ENCODE measurements at places on chromosomes 7 and 10.

DNA sequence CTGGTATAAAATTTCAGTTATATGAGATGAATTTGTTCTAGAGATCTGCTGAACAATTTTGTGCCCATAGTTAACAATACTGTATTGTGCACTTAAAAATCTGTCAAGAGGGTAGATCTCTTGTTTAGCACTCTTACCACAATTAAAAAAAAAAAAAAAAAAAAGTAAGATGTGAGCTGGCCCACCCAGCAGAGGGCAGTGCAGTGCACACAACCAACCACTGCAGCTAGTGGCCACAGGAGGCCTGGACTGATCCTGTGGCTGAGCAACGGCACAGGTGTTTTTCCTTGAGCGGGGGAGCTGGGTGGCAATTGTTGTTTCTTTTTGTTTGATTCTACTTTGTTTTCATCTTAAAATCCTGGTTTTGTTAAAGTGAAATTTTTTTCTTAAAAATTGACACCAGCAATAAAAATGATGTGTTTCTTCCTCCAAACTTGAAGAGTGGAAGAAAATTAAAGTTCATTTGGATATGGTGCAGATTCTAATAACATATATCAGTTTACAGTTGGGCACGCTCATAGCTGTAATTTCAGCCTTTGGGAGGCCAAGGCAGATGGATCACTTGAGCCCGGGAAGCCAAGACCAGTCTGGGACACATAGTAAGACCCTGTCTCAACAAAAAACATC lies 171.1 kb upstream of the TBX20 start:
- no peak for DNase-seq

DNA sequence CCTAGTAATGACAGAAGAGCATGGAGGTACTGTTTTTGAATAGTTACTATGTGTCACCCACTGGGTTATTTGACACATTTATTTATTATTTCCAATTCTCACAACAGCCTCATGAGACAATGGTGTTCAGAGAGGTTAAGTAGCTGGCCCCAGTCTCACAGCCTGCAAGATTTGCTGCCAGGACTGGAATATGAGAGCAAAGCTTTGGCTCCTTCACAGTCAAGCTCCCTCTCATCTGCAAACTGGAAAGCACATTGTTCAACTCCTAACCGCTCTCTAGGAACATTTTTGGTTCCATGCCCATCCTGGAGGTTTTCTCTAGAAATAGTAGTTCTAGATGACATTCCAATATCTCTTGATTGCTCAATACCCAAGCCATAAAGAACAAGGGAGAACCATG lies 75.5 kb upstream of the CXCL12 start:
- no peak for DNase-seq

DNA sequence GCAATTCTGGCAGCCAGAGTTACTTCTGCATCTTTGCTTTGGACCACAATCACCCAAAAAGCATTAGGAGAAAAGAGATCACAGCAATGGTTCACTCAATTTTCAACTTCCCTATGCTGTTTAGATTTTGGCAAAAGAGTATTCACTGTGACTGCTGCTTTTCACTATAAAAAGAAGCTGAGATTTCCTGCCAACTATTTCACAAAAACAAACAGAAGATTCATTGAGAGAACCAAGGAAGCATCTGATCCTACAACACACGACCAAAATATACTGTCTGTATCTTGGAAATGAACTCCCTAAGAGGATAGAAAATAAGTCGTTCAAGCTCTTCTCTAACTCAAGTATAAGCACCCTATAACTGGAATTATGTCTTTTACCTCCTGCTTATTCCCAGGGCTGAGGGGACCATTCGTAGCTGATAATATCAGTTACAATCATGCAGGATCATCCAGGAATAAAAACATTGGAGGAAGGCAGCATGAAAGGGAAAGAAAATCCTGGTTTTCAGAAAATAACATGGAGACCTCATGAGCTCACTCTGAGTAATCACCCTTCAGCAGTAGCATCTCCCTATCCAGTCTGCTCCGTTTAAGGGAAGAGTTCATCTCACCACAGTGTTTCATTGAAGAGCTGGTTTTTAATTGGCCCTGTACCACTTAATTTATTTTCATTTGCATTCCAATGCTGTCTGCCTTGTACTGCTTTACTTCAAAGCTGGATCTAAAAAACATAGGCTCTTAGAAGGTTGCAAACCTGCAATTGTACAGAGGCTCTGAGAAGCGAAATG lies 256.2 kb downstream of the PAXIP1 start:
- DNase-seq, result no peak

- DNase-seq, result peak; percentile 98
Observed at GRCh38 chr10:73965890-73966768, 31.8 kb upstream of the VCL start.

DNA sequence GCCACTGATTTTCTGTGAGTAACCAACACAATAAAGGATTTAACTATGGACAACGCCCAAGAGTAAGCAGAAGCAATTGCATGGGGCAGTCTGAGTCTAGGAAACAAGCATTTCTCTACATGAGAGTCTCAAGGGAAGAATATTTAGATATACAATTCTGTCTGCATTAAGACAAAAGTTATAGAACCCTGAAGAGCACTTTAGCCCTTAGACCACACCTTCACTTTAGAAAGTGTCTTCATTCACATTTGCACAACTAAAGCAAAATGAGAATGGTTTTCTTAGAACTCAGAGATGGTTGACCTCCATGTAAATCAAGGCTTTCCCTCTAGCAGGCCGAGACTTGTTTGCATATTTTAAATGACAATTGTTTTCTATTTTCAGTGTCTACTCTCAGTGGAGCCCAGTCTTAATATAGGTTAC lies 25.5 kb upstream of the TRIM24 start:
- no peak for DNase-seq

GRCh38 chr7:156651474-156651873 lies 10.9 kb downstream of the RNF32 start:
- peak; percentile 9 for DNase-seq

GRCh38 chr10:91683975-91684374 lies 51.1 kb upstream of the PPP1R3C start:
- DNase-seq, result peak; percentile 65

GRCh38 chr7:129989466-129989865 lies 36.7 kb upstream of the UBE2H start:
- no peak for DNase-seq

DNA sequence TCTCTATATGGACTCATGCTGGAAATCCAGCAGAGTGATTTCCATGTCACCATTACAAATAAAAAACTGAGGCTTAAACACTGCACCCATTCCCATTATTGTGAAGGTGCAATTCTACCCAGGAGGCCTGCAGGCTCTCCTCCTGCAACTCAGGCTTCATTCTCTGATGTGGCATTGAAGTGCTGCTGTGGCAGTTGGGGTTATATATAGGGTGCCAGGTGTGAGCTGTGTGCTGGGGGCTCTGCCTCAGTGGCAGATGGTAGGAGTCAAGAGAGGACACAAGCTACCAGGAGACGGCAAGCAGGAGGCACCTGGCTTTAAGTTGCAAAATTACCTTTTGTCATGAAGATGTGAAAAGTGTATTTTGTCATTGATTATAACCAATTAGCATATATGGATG lies 21.3 kb downstream of the ZNF107 start:
- no peak for DNase-seq

DNA sequence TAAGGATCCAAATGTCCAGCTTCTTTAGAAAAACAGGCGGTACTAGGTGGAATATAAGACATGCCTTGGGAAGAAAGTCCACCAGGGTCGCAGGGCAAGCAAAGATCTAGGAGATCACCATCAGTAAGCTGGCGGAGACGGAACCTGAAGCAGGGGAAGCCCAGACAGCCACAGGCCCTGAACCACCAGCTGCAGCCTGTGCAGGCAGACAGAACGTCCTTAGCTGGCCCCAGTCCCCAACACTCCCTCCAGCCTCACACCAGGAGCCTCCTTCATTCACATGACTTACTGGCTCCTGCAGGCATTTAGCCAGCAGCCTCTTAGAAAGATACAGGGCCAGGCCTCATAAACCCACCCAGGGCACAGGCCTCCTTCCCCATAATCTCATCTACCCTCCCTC lies 17.4 kb downstream of the RGS10 start:
- DNase-seq, result no peak

DNA sequence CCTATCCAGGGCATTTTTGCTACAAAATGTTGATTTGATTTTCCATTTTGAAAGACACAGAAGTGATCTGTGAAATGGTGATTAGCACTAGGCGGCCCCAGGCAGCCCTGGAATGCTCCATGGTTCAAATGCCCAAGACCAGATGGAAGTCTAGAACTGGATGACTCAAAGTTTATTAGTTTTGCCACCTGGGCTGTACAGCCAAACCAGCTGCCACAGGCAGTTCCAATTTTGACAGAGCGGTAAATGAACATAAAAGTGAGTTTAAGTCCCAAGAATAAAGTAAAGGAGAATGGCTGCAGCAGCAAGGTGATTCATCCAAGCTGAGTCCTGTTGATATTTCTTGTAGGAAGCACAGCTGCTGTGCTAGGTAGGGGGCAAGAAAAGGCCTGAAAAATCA lies 180.5 kb downstream of the SUGCT start:
- no peak for DNase-seq

DNA sequence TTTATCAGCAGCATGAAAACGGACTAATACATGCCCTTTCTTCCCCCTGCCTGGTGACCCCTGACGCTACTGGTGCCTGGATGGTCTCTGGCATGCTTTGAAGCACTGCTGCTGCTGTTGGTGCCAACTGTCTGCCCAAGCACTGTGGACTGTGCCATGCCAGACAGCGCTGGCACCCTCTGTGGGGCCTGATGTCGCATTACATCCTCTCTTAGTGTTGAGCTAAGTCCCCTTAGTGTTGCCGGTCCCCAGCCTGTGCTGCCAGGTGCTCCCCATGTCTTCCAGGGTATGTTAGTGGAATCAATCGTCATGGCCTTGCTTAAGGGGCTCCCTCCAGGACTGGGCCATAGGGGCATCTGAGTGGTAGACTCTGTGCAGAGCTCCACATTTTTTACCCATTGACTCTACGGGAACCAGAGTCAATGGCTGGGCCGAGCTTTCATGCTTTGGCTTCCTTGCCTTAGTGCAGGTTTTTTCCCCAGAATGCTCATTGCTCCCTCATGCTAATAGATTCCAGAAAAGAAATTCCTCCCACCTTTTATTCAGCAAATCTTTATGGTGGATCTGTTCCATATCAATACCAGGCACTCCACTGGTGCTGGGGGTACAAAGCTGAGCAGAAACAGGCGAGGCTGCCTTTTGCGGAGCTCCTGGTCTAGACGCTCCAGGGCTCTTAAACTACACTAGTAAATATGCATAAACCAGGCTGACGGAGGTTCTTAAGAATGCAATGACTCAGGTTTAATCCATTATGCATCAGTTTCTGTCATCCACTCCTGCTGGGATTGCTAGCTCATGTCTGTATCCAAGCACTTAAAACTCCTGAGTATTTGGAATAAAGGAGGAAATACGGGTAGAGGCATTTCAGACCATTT lies 21.8 kb upstream of the MRC1 start:
- DNase-seq, result peak; percentile 91

GRCh38 chr7:150417863-150418262 lies 32.6 kb upstream of the GIMAP8 start:
- DNase-seq, result no peak

- DNase-seq, result no peak
Observed at GRCh38 chr10:78900715-78901430, 167.9 kb upstream of the ZMIZ1 start.

DNA sequence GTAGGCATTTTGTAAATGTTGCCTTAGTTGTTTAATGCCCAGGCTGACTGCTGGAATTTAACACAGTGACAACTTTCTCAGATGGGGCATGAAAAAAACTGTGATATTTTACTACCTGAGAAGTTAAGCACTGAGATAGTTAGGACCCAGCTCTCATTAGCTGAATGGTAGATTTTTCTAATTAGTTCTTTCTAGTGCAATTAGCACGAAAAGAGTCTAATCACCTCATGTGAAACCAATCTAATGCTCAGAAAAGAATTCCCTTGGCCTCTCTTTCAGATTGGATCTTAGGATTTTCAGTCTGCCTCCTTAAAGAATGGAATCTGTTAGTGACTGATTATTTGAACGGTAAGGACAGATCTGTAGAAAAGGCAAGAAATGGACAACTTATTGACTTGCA lies 743.2 kb downstream of the AUTS2 start:
- no peak for DNase-seq

GRCh38 chr7:36906448-36906847 lies 182.2 kb upstream of the AOAH start:
- DNase-seq, result no peak

DNA sequence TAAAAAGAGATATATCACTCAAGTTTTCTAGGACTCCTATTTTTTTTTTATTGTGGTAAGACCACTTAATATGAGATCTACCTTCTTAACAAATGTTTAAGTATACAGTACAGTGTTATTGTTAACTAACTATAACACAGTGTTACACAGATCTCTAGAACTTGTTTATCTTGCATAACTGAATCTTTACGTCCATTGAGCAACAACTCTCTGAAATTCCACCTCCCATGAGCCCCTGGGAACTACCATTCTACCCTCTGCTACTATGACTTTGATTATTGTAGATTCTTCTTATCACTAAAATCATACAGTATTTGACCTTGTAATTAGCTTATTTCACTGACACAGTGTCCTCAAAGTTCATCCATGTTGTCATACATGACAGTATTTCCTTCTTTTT lies 22.5 kb upstream of the REEP3 start:
- no peak for DNase-seq

DNA sequence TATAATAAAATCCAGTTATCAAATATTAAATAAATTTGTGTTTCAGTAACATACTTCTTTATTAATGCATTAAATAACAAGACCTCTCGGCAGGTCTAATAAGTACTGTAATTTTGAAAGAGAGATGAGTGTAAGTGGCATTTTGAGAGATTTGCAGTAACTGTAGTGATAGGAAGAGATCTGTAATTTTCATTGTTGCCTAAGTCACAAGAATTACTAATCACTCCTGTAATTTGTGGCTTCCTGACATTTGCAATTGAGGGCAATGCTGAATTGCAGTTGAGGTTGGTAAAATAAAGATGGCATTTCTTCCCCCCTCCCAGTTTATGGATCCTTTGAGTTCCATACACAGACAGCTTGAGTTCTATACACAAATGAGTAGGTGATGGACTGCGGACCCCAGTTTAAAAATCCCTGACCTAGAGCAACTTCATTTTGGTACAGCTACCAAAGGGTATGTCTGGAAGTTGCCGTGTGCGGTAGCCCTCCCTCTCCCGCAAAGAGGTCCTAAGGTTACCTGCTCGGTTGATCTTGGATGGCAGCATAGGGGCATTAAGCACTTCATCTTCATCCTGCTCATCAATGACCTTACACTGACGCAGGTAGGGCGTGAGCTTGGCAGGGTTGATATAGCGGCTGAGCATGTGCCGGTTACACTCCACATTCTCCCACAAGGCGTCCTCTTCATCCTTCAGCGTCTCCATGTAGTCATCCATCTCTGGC lies 96.4 kb downstream of the CARD11 start:
- no peak for DNase-seq

DNA sequence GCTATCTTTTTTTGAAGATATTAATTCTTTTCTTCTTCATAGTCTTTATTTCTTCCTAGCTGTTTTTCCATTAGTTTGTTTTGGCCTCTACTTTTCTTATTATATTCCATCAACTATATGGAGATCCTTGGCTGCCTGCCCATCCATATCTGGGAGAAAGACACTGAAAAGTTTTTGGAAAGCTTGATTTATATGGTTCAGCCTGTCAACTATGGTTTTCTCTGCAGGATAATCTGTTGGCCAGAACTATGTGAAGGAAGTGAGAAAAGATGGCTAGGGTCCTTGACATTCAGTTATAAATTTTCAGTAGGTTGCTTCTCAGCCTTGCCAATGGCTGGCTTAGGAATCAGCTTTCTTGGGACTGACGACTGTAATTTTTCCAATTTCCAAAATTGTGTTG lies 10.0 kb upstream of the CDK14 start:
- no peak for DNase-seq

Measured in AG04449 (cell line).